ENCODE measurements at places on chromosomes 5 and 9. TPM values are rescaled to one million over a fixed set of nuclear protein-coding genes. Genes with fewer than 3 reads are reported as not detected.

SLC27A4 gene
- total RNA-seq, result 37.9 TPM

DNA sequence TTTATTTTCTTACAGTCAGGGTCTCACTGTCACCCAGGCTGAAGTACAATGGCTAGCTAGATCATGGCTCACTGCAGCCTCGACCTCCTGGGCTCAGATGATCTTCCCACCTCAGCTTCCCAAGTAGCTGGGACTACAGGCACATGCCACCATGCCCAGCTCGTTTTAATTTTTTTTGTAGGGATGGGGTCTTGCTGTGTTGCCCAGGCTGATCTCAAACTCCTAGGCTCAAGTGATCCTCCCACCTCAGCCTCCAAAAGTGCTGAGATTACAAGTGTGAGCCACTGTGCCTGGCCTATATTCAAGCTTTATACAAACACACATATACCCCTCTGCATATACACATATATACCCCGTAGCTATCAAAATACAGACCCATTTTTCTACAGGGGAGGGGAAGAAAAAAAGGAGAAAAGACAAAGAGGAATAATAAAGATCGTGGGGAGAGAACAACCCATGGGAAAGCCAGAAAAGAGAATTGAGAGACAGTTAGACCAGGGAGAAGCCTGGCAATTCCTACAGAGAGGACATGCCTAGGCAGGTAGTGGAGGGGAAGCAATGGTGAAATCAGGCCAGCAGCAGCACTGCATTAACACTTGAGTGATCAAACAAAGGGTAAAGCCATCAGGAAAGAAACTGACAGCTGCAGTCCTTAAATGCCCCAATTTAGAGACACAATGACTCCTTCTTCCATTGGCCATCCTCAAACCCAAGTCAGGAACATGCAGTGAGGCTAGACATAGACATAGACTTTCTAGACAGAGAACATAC lies 102.7 kb downstream of the EFNA5 start:
- no peak for DNase-seq

DNA sequence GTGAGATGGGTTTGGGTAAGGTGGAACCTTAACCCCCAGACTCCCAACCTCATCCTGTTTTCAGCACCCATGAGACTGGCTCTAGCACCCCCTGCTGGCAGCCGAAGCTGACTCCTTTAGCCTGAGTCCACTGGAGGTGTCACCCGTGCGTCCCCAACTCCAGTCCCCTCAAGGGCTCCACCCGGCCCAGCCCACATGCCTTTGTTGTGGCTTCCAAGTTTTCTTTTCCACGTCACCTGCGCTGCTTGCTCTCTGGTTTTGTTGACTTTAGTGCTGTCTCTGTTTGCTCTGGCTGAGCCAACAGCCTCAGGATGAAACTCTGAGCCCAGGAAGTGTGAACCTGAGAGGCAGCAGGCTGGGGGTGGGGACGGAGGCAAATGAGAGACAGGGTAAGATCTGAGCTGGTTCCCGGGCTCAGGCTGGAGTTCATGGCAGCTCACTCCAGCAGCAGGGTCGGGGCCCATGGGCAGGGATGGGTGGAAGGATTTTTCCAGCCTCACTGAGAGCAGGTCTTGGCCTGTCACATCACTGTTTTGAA lies 13.2 kb upstream of the AQP7 start:
- peak; percentile 98 for DNase-seq

DNA sequence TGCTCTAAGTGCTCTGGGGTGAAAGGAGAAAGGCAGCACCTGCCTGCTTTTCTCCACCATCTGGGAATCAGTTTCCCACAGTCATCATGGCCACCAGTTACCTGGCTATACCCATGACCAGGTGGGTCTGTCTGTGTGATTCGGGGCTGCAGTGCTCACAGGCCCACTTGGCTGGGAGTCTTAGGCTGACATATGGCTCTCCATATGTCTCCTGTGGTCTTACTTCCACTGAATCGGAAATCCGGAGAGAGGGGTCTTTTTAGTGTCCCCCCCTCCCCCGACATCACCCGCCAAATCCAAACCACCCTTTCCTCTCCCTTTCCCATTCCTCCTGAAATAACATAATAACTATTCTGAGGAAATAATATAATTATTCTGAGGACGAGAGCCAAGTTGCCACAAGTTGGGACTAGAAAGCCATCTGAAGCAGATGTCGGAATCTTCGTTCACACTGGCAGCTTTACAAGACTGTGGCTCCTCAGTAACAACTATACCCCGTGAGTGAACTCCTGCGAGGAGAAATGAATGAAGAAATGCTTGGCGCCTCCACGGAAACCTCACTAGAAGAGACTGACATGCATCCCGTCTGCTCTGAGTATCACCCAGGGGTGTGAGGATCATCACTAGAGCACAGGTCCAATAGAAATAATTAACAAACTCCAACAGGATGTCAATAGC lies 143.4 kb downstream of the MYO10 start:
- DNase-seq, result no peak

GRCh38 chr5:74403771-74404170 lies 236.8 kb downstream of the ENC1 start:
- no peak for DNase-seq

- peak; percentile 92 for DNase-seq
Measured at GRCh38 chr9:34380511-34381315, 4.0 kb upstream of the MYORG start.

GRCh38 chr5:172076761-172077244 lies 70.4 kb upstream of the FBXW11 start:
- no peak for DNase-seq
